ENCODE measurements at places on chromosomes 2 and 18.
A peak's percentile ranks its signal among the peaks of the same experiment; 100 is the strongest.

DNA sequence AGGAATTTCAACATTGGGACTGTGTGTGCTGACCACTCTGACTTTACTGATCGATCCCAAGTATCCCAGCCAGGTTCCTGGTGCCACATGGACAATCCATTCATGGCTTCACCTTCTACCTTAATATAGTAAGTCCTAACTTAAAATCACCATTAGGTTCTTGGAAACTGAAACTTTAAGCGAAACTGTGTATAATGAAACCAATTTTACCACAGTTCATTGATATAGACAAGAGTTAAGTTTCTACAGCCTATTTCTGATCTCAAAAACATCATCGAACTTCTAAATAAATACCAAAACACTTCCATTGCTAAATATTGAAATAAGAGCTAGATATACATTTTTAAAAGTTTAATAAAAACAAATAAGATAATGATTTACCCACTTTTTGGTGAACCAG, 4.4 kb upstream of the EXOC6B start:
- no peak for DNase-seq

DNA sequence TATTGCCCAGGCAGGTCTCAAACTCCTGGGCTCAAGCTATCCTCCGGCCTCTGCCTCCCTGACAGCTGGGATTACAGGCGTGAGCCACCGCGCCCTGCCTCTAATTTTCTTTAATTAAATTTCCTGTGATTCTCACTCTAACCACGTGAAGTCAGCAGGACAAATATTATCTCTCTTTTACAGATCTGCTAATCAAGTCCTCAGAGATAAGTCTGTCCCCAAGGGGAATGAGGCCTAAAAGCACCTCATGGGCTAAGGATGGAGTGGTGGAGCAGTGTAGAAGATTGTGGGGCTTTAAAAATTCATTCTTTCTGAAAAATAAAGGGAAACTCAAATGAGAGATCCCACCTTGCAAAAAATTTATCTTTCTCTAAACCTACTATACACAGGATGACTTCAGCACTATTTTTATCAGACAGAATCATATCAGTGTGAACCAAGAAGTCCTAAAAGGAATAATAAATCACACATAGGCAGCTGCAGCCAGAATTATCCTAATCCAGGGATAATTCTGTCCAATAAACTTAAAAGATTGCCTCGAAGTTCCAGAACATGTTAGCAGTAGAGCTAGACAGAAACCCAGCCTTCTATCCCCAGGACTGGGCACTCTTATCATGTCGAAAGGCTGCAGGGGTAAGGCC, 38.3 kb upstream of the BMPR2 start:
- DNase-seq = no peak

GRCh38 chr18:50127516-50128210, 67.3 kb downstream of the MYO5B start:
- DNase-seq = no peak

GRCh38 chr2:207854484-207855440, 85.1 kb upstream of the FZD5 start:
- no peak for DNase-seq

DNA sequence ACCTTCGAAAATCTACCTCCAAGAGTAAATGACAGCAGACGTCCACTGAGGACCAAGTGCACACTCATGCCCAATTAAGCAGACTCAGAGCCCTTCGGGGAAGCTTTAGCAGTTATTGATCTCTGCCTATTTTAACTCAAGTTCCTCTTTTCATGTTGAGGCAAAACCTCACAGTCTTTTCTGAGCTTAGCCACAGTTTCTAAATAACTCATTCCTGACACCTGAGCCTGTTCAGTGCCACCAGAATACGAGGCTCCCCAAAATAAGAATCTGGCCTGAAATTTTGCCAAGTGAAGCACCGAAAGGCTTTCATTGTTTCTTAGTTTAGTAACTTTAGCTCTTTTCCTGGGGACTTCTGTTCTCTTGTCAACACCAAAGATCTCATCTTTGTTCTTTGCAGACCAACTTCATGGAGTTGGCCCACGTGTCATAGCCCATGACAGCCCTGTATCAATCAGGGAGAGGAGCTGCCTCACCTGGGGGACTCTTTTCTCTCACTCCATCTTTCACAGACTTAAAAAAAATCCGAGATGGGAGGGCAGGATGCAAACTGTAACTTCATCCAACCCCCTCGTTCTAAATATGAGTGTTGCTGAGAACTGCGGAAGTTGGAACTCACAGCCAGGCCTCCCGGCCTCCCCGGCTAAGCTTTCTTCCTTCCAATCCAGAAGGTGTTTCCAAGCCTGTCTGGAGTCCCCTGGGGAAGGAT, 22.2 kb downstream of the INPP5D start:
- DNase-seq = no peak

GRCh38 chr2:239401881-239402233, 1.0 kb upstream of the HDAC4 start:
- peak; percentile 51 for DNase-seq

GRCh38 chr2:157932480-157933159, 56.5 kb upstream of the ACVR1 start:
- DNase-seq = peak; percentile 4

DNA sequence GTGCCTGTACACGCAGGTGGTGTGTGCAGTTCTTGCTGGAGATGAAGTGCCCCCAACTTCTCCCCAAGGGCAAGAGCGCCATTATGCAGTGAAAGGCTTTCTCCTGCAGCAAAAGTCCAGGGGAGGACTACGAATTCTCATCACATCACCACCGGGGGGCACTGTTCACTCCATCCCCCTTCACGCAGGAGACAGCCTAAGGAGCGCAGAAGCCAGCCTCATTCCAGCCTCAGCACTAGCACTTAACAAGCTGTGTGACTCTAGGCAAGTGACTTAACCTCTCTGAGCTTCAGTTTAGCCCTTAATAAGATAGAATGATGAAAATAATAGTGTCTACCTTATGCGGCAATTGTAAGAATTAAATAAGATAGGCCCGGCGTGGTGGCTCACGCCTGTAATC, 32.3 kb downstream of the DNMT3A start:
- peak; percentile 69 for DNase-seq

GRCh38 chr2:12896318-12896982, 179.7 kb downstream of the TRIB2 start:
- DNase-seq = no peak

GRCh38 chr18:29157057-29157780, 980.3 kb upstream of the CDH2 start:
- DNase-seq = no peak

- DNase-seq = no peak
Observed at GRCh38 chr18:23943104-23943503, 71.5 kb upstream of the TTC39C start.
